ENCODE measurements at places on chromosomes 2 and 18.

- no peak overlapping the region for H3K27ac ChIP-seq
- H3K36me3 ChIP-seq = no peaks in the 10 kb centered on the region
- DNase-seq = no peak
- H3K4me1 ChIP-seq = no peaks in the 10 kb centered on the region
- no peak overlapping the region for H3K4me3 ChIP-seq
- no peaks in the 10 kb centered on the region for H3K27me3 ChIP-seq
Measured at GRCh38 chr2:1405967-1406366, 7.3 kb upstream of the TPO start.

DNA sequence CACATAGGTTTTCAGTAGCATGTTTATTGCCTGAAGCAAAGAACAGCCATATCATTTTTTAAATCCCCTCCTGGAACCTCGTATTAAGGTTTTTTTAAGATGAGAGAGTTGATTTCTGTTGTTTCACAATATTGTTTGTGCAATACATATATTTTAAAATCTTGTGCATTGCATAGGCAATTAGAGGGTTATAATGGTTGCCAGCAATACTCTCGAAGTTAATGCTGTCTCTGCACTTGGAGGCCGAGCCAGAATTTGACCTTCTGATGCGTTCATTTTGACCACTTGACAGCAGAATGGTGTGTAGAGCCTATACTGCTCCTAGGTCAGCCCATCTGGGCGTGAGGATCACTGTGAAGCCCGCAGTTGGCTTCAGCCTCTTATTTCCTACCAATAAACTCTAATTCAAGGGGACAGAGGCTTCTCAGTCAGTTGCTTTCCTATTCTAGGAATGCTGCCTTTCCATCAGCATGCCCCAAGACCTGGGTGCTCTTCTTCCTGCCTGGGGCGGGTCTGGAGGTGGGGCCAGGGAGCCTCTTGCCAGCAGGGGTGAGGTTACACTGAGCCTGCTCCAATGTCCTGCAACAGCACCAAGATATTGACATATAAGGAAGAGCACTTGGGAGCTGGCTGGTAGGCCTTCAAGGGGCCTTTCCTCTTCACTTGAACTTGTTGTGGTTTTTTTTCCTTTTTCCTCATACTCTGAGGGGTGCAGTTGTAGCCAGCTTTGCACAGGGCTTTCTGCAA lies 91.4 kb upstream of the BCL2L11 start:
- H3K27ac ChIP-seq = no peak overlapping the region
- H3K4me1 ChIP-seq = peaks cover 23% of the 10 kb centered on the region
- no peak for DNase-seq
- H3K27me3 ChIP-seq = peaks cover 24% of the 10 kb centered on the region
- H3K36me3 ChIP-seq = no peaks in the 10 kb centered on the region

- H3K4me1 ChIP-seq = no peaks in the 10 kb centered on the region
- H3K27me3 ChIP-seq = peaks cover 12% of the 10 kb centered on the region
- no peak for DNase-seq
- no peak overlapping the region for H3K4me3 ChIP-seq
- H3K36me3 ChIP-seq = no peaks in the 10 kb centered on the region
- H3K27ac ChIP-seq = no peak overlapping the region
Measured at GRCh38 chr2:237214030-237214675, 128.5 kb downstream of the COPS8 start.

GRCh38 chr2:9991221-9991620 lies 39.7 kb downstream of the GRHL1 start:
- H3K4me3 ChIP-seq = no peak overlapping the region
- H3K27ac ChIP-seq = no peak overlapping the region
- peaks cover 1% of the 10 kb centered on the region for H3K27me3 ChIP-seq
- peaks cover 2% of the 10 kb centered on the region for H3K4me1 ChIP-seq
- DNase-seq = no peak

DNA sequence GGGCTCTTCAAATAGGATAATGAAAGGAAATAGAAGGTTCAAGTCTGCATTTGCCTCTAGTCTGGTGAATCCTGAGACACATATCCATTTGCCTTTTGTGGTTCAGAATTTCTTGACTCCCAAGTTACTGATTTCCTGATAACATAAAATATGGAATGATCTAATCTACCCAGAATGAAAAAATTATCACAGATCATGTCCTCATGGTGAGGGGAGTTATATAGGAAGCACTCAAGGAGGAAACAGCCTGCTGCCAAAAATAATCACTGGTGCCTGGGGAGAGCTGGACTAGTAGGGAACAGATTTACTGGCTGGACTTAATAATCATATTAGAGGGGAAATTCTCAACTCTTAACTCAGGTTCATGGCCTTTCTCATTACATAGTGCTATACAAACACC lies 95.5 kb upstream of the STK17B start:
- no peak overlapping the region for H3K4me3 ChIP-seq
- no peak for DNase-seq
- no peaks in the 10 kb centered on the region for H3K27me3 ChIP-seq
- H3K27ac ChIP-seq = peak overlapping the region; percentile 0

GRCh38 chr2:142722569-142722968 lies 154.9 kb upstream of the KYNU start:
- no peaks in the 10 kb centered on the region for H3K4me1 ChIP-seq
- H3K4me3 ChIP-seq = no peak overlapping the region
- H3K27ac ChIP-seq = no peak overlapping the region
- no peaks in the 10 kb centered on the region for H3K27me3 ChIP-seq

All from activated CD8-positive, alpha-beta T cell treated with anti-CD3 and anti-CD28 coated beads for 36 hours (primary cell).